Foreskin melanocyte (primary cell): ENCODE measurements at places on chromosomes 16 and 17.

DNA sequence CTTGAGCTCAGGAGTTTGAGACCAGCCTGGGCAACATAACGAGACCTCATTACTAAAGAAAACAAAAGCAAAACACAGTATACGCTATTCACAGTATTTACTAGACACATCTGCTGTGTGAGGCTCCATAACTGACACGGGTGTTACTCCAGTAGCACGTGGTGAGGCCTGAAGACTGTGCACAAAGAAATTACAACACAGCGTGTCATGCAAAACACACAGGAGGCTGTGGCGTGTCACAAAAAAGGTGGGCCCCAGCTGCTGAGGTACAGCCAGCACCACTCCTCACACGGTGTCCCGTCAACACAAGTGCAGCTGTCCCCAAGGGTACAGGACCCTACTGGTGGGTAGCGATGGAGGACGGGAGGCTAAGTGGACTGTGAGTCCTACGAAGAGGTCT, 2.7 kb downstream of the CYBC1 start:
- DNase-seq = no peak

- DNase-seq = no peak
Measured at GRCh38 chr16:67967183-67967957, 1.1 kb downstream of the SLC12A4 start.

DNA sequence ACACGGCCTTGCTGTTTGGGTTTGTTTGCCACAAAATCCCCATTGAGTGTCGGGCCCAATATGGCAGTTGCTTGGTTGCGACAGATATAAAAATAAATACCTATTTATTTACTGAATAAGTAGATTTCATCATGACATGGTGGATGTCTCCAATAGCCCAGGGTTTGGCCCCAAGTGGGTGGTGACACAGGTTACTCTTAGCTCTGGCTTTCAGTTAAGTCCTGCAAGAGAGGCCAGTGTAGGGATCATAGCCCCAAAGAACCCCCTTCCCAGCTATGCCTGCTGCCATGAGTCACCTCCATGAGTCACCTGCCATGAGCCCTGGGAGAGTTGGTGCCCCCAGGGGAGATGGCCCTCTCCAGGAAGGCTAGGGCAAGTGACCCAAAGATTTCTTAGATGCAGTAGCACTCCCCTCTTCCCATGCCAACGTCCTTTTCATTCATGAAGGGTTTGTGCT, 78.7 kb upstream of the LGALS9 start:
- DNase-seq = no peak

GRCh38 chr17:14198575-14198974, 38.1 kb downstream of the CDRT15 start:
- DNase-seq = no peak
